ENCODE measurements at places on chromosomes 7 and 10. TPM values are rescaled to one million over a fixed set of nuclear protein-coding genes. Genes with fewer than 3 reads are reported as not detected.

EIF3A gene
- total RNA-seq, result 167 TPM

CEP55 gene
- total RNA-seq, result 18.9 TPM

RBP3 gene
- total RNA-seq, result not detected

LRRC61 gene
- total RNA-seq, result 18.0 TPM

DNA sequence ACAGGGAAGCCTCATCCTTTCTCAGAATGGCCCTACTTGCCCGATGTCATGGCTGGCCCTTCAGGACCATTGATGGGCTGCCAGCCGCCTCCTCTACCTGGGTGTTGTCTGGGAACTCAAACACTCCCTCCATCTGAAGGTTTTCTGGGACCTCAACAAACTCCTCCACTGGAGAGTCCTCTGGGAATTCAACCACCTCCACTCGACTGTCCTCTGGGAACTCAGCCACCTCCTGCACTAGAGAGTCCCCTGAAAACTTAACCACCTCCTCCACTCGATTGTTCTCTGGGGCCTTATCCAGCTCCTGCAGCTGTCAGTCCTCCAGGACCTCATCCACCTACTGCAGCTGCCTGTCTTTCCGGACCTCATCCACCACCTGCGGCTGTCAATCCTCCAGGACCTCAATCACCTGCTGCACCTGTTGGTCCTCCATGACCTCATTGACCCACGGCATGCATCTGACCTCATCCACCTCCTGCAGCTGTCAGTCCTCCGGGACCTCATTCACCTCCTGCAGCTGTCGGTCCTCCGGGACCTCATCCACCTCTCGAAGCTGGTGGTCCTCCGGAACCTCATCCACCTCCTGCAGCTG lies 37.1 kb downstream of the MAT1A start:
- DNase-seq, result no peak

- DNase-seq, result no peak
Observed at GRCh38 chr10:131433568-131433967, 122.0 kb upstream of the TCERG1L start.

DNA sequence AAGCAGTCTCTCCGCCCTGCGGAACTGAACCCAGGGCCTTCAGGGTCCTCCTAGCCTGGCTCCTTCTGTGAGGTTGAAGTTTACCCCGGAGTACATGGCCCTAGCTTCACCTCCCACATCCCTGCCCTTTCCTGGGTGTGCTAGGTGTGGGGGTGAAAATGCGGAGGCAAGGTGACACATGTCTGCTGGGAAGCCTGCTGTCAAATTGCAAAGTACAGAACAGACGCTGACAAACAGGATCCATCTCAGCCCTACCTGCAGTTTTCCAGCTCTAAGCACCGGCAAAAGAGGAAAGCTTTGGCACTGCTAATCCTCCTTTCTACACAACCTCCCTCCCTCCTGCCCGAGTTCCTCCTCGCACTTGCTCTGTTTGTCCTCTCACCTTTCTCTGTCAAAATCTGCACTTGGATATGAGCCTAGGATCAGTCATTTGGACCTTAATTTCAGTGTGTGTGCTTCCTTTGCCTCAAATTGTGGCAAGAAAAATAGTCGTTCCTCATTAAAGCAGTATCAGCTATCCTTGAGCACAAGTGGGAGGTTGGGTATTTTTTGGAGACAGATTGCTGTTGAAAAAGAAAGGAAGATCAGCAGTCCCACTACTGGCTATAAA lies 14.4 kb upstream of the GPR15LG start:
- no peak for DNase-seq

Measured in dermis blood vessel endothelial cell (primary cell).